CD4-positive, CD25-positive, alpha-beta regulatory T cell (primary cell): ENCODE measurements at places on chromosomes 7 and 10. TPM values are rescaled to one million over a fixed set of nuclear protein-coding genes. Genes with fewer than 3 reads are reported as not detected.

DNA sequence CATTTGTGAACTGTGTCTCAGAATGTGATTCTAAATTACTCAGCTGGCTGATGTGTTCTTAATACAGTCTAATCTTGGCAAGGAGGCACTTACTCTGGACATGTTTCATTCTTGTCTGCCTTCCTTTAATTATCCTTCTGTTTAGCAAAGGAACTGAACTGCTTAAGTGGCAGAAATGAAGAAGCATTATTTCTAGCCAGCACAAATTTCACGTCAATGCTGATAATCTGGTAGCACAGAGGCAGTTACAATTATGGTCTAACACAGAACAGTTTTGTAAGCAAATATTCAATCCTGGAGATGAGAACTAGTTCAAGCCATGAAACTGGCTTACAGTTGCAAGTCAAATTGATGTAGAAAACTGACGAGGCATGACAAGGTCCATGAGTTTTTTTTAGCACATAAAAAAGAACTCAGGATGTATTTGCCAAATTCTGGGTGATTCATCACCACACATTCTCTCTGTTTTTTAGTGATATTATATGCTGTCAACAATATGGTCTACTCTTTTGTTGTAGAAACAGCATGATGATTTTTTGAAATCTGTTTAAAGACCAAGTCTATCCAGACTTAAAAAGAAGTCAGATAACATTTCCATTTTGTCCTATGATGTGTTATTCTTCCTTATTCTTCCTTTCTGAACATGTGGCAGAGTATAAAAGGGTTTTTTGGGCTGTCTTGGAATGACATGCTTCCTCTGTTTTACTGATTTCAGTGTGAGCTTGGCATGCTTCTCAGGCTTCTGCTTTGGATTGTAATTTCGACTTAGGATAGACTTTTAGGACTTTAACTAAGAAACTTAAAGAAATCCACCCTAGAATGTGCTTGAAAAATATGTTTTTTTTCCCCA, 154.8 kb downstream of the DNAJB9 start:
- DNase-seq, result no peak
- H3K27ac ChIP-seq, result no peak overlapping the region

DNA sequence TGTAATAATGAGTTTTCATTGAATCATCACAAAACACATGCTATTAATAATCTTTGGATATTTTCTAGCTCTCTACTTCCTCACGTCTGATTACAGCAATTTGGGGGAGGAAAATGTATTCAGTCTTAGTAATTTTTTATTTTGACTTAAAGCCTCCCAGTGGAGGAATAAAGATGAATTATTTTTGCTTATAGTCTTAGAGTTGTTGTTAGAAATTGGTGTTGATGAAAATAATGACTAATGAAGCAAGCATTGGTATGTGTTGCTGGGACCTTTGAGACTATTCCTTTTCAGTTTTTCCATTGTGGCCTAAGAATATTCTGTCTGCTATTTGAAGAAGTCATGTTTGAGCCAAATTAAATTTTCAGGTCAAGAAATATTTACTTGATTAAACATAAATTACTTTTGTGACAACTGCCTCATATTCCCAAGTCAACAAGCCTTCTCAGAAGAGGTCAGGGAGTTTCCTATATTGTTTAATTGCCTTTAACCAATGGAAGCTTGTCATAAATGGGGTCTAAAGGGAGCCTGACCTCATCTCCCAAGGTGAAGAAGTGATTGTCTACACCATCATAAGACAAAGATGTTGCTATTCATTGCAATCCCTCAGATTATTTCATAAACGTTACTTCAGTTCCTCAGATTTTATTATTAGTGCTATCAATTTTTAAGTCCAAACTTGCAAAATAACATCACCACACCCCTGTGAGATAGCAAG, 90.0 kb downstream of the ST7 start:
- no peaks in the 10 kb centered on the region for H3K27me3 ChIP-seq
- no peak overlapping the region for H3K27ac ChIP-seq
- no peak overlapping the region for H3K4me3 ChIP-seq
- H3K36me3 ChIP-seq, result no peaks in the 10 kb centered on the region
- H3K4me1 ChIP-seq, result no peaks in the 10 kb centered on the region

DNA sequence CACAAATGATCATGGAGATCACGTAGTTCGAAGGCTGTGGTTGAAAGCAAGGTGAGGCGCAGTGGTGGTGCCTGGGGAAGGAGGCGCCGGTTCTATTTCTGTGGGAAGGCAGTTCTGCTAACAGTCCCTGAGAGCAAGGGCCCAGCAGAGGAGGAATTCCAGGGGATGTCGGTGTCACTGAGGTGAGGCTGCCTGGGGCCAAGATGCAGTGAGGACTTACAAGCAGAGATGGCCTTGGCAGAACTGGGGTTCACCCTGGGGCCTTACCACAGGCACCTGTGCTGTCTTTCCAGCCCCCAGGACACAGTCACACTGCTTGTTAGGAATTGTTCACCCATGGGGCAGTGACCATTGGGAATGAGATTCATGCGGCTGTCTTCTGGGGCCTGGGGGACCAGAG, 26.7 kb downstream of the GBX1 start:
- H3K36me3 ChIP-seq, result no peaks in the 10 kb centered on the region
- H3K27me3 ChIP-seq, result no peaks in the 10 kb centered on the region
- no peaks in the 10 kb centered on the region for H3K4me1 ChIP-seq
- H3K27ac ChIP-seq, result no peak overlapping the region
- no peak for DNase-seq

DNA sequence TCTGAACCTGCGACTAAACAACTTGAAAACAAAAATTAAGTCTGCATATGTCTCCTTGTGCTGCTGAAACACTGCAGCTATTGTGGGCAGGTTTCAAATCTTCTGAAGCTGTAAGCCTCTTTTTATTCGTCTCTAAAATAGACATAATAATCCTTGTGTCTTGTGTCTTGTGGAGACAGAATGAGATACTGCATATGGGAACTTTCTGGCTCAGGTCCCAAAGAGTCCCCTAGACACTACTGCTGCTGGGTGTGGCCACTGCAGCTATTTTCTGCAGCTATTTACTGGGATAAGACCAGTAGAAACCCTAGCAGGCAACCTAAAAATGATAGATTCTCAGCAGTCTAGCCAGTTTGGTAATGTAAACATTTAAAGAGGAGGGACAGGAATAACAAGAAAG, 252.0 kb downstream of the ELMO1 start:
- no peak for DNase-seq
- no peaks in the 10 kb centered on the region for H3K27me3 ChIP-seq
- no peak overlapping the region for H3K27ac ChIP-seq
- no peak overlapping the region for H3K4me3 ChIP-seq

GRCh38 chr7:123665896-123666295, 10.2 kb downstream of the LMOD2 start:
- no peaks in the 10 kb centered on the region for H3K36me3 ChIP-seq
- peaks cover 4% of the 10 kb centered on the region for H3K27me3 ChIP-seq
- no peak overlapping the region for H3K4me3 ChIP-seq

GRCh38 chr10:5555881-5556280, 31.1 kb downstream of the CALML3 start:
- H3K27ac ChIP-seq, result no peak overlapping the region
- no peak overlapping the region for H3K4me3 ChIP-seq
- H3K36me3 ChIP-seq, result no peaks in the 10 kb centered on the region
- H3K4me1 ChIP-seq, result peaks cover 8% of the 10 kb centered on the region

The PTPN20 gene
- not detected for total RNA-seq

The MMP21 gene
- 0.59 TPM for total RNA-seq

The SFTPA1 gene
- total RNA-seq, result not detected

The CYP26C1 gene
- not detected for total RNA-seq
